ENCODE measurements at places on chromosomes 11 and 22. TPM values are rescaled to one million over a fixed set of nuclear protein-coding genes. Genes with fewer than 3 reads are reported as not detected.

GRCh38 chr22:29117799-29118477, 45.1 kb downstream of the KREMEN1 start:
- H3K4me3 ChIP-seq = no peak overlapping the region
- no peak overlapping the region for H3K27ac ChIP-seq
- no peaks in the 10 kb centered on the region for H3K4me1 ChIP-seq
- no peaks in the 10 kb centered on the region for H3K36me3 ChIP-seq
- no peaks in the 10 kb centered on the region for H3K27me3 ChIP-seq
- DNase-seq = no peak

GRCh38 chr22:19361501-19362103, 69.9 kb downstream of the HIRA start:
- H3K27ac ChIP-seq = no peak overlapping the region
- H3K27me3 ChIP-seq = no peaks in the 10 kb centered on the region
- peak; percentile 70 for DNase-seq
- H3K4me3 ChIP-seq = no peak overlapping the region
- H3K4me1 ChIP-seq = peaks cover 4% of the 10 kb centered on the region
- H3K36me3 ChIP-seq = peaks cover 75% of the 10 kb centered on the region

GRCh38 chr11:64814712-64815187, 4.4 kb upstream of the MEN1 start:
- H3K4me1 ChIP-seq = peaks cover 7% of the 10 kb centered on the region
- no peak overlapping the region for H3K27ac ChIP-seq
- DNase-seq = no peak

DNA sequence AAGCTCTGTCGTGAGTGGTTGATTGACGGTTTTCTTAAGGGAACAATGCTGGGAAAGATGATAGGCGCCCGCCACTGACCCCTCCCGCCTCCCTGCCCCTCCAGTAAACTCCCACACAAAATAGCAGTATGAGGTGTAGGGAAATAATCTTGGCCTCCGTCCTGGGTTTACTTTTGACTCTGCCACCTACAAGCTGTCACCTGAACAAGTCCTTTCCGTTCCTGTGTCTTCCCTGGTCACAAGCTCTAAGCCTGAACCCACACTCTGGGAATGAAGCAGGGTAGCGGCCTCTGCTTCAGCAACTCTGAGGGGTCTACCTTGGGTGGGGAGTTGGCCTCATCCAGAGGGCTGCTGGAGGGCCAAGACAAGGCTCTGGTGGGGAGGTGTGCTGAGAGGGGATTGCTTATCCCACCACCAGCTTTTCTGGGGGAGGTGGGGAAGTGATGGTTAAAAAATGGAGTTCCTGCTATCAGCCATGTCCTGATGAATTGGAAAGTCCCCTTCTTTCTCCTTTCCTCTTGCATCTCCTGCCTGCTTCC, 87.8 kb downstream of the CEP164 start:
- no peaks in the 10 kb centered on the region for H3K36me3 ChIP-seq
- no peaks in the 10 kb centered on the region for H3K4me1 ChIP-seq
- H3K27ac ChIP-seq = no peak overlapping the region
- H3K27me3 ChIP-seq = no peaks in the 10 kb centered on the region
- no peak for DNase-seq
- H3K4me3 ChIP-seq = no peak overlapping the region

DNA sequence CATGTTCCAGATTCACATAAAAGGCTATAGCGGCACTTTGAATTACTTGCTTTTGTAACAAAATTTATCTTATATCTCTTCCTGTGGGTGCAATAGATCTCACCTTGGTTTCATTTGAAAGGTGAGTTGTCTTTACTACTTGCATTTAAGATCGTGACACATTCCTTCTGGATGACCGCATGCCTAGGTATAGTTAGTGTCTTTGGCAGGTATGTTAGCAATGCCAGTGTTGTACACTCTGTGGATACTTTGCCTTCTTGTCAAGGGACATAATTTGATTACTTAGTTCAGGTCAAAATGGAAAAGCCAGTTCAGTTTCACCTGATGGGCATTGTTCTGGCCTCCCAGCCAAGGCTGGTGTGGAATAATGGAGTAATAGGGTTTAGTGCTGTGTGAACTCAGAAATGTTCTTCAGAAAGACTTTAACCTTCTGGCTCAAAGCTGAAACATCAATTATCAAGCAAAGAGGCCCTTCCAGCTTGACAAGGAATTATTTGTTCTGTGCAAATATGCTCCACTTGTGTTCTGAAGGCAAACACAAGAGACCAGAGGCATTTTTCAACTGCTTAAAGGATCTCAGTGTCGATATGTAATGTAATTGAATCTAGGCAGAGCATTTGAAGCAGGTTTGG, 64.6 kb downstream of the AMOTL1 start:
- H3K4me1 ChIP-seq = peaks cover 79% of the 10 kb centered on the region
- H3K4me3 ChIP-seq = no peak overlapping the region
- no peak for DNase-seq
- peaks cover 61% of the 10 kb centered on the region for H3K36me3 ChIP-seq

Gene NXPE1
- total RNA-seq = not detected

Gene SCO2
- total RNA-seq = 3.1 TPM

Gene MADD
- 35.4 TPM for total RNA-seq

Gene OR10A3
- not detected for total RNA-seq
